ENCODE measurements at places on chromosomes 1 and 21. TPM values are rescaled to one million over a fixed set of nuclear protein-coding genes. Genes with fewer than 3 reads are reported as not detected.

The ADORA1 gene
- 0.87 TPM for total RNA-seq

The PRELP gene
- total RNA-seq: 108 TPM

The TRIM17 gene
- 0.63 TPM for total RNA-seq

The TNFRSF1B gene
- 35.2 TPM for total RNA-seq

The RPE65 gene
- not detected for total RNA-seq

The HSPA13 gene
- 31.5 TPM for total RNA-seq

The CTNNBIP1 gene
- 17.0 TPM for total RNA-seq

GRCh38 chr1:232316864-232317263 lies 313.1 kb downstream of the SIPA1L2 start:
- no peak overlapping the region for H3K27ac ChIP-seq
- H3K4me1 ChIP-seq: no peaks in the 10 kb centered on the region
- H3K4me3 ChIP-seq: no peak overlapping the region
- H3K27me3 ChIP-seq: no peaks in the 10 kb centered on the region
- no peaks in the 10 kb centered on the region for H3K36me3 ChIP-seq
- DNase-seq: no peak

- H3K36me3 ChIP-seq: no peaks in the 10 kb centered on the region
- H3K4me1 ChIP-seq: peaks cover 15% of the 10 kb centered on the region
- H3K4me3 ChIP-seq: no peak overlapping the region
- H3K27ac ChIP-seq: no peak overlapping the region
- DNase-seq: no peak
- H3K27me3 ChIP-seq: no peaks in the 10 kb centered on the region
Measured at GRCh38 chr1:15803380-15803779, 4.1 kb downstream of the UQCRHL start.

GRCh38 chr1:15282810-15283474 lies 35.9 kb downstream of the FHAD1 start:
- no peaks in the 10 kb centered on the region for H3K27me3 ChIP-seq
- no peaks in the 10 kb centered on the region for H3K4me1 ChIP-seq
- no peak overlapping the region for H3K27ac ChIP-seq
- H3K4me3 ChIP-seq: no peak overlapping the region

DNA sequence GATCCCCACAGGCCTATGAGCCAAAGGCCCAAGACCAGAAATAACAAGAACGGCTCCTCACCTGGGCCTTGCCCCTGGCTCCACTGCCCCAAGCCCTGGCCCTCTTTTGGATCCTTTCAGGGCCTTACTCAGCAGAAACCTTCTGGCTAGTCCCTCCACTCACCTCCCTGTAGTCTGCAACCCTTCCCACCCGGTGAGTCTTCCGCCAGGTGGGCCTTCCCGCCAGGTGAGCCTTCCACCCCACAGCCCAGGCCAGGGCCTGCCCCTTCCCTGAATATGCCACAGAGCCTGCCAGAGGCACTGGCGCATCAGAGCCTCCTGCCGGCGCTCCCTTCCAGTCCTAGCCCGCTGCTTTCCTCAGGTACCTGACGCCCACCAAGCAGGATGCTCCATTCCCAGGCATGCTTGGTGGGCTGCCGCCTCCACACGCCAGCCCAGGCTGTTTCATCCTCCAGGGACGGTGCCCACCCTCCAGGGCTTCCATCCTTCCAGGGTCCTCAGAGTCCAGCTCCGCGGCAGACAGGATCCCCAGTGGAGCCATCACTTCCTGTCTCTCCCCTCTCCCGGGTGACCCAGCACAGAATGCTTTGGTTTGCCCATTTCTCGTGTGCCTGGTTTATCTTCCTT lies 20.9 kb downstream of the LHX4 start:
- H3K4me1 ChIP-seq: no peaks in the 10 kb centered on the region
- no peak overlapping the region for H3K4me3 ChIP-seq
- H3K36me3 ChIP-seq: no peaks in the 10 kb centered on the region
- no peak for DNase-seq
- no peaks in the 10 kb centered on the region for H3K27me3 ChIP-seq

DNA sequence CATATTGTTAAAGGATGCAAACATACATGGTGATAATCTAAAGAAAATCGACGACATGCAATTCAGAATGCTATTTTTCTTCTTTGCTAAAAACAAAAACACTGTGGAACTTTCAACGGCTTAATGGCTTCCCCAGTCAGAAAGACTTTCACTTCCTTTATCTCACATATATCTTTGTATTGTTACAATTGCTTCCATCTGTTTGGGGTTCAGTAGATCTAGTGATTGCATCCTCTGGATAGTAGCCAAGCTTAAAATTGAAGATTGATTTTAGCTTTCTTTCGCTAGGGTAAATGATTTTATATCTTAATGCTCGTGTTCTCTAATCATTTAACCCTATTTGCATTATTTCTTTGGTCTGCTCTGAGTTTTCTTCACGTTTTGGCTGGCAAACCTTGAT lies 31.8 kb upstream of the ADAMTS1 start:
- DNase-seq: no peak
- no peaks in the 10 kb centered on the region for H3K36me3 ChIP-seq
- H3K4me1 ChIP-seq: no peaks in the 10 kb centered on the region
- no peak overlapping the region for H3K4me3 ChIP-seq

- H3K36me3 ChIP-seq: peaks cover 36% of the 10 kb centered on the region
- no peaks in the 10 kb centered on the region for H3K27me3 ChIP-seq
- peaks cover 6% of the 10 kb centered on the region for H3K4me1 ChIP-seq
- no peak for DNase-seq
- H3K4me3 ChIP-seq: peak overlapping the region; percentile 73
- H3K27ac ChIP-seq: peak overlapping the region; percentile 88
Measured at GRCh38 chr21:32611471-32611997, 643 bp downstream of the CFAP298 start.

- H3K4me3 ChIP-seq: no peak overlapping the region
- no peak for DNase-seq
- H3K36me3 ChIP-seq: no peaks in the 10 kb centered on the region
- H3K27ac ChIP-seq: no peak overlapping the region
Measured at GRCh38 chr1:42998386-42998785, 39.7 kb upstream of the SLC2A1 start.

- no peak overlapping the region for H3K4me3 ChIP-seq
- H3K36me3 ChIP-seq: no peaks in the 10 kb centered on the region
- no peaks in the 10 kb centered on the region for H3K27me3 ChIP-seq
- peaks cover 4% of the 10 kb centered on the region for H3K4me1 ChIP-seq
- H3K27ac ChIP-seq: no peak overlapping the region
Measured at GRCh38 chr1:167532375-167532774, 14.0 kb upstream of the CD247 start.

GRCh38 chr1:151520359-151520758 lies 9.2 kb downstream of the CGN start:
- H3K27ac ChIP-seq: no peak overlapping the region
- no peaks in the 10 kb centered on the region for H3K36me3 ChIP-seq
- DNase-seq: no peak
- no peaks in the 10 kb centered on the region for H3K27me3 ChIP-seq

GRCh38 chr21:16773206-16773605 lies 739.6 kb upstream of the CXADR start:
- H3K4me3 ChIP-seq: no peak overlapping the region
- DNase-seq: no peak
- H3K27me3 ChIP-seq: no peaks in the 10 kb centered on the region
- H3K4me1 ChIP-seq: no peaks in the 10 kb centered on the region
- no peak overlapping the region for H3K27ac ChIP-seq

- no peak overlapping the region for H3K4me3 ChIP-seq
- H3K4me1 ChIP-seq: no peaks in the 10 kb centered on the region
- DNase-seq: no peak
- no peaks in the 10 kb centered on the region for H3K27me3 ChIP-seq
- H3K27ac ChIP-seq: no peak overlapping the region
- no peaks in the 10 kb centered on the region for H3K36me3 ChIP-seq
Measured at GRCh38 chr1:213649373-213649772, 338.4 kb upstream of the PROX1 start.

GRCh38 chr1:67735206-67735605 lies 50.2 kb downstream of the GADD45A start:
- H3K36me3 ChIP-seq: no peaks in the 10 kb centered on the region
- H3K27ac ChIP-seq: peak overlapping the region; percentile 79
- no peaks in the 10 kb centered on the region for H3K27me3 ChIP-seq

- peaks cover 11% of the 10 kb centered on the region for H3K4me1 ChIP-seq
- no peak for DNase-seq
- H3K4me3 ChIP-seq: no peak overlapping the region
- no peaks in the 10 kb centered on the region for H3K27me3 ChIP-seq
- H3K27ac ChIP-seq: no peak overlapping the region
Measured at GRCh38 chr1:7570311-7570710, 200.8 kb upstream of the VAMP3 start.

DNA sequence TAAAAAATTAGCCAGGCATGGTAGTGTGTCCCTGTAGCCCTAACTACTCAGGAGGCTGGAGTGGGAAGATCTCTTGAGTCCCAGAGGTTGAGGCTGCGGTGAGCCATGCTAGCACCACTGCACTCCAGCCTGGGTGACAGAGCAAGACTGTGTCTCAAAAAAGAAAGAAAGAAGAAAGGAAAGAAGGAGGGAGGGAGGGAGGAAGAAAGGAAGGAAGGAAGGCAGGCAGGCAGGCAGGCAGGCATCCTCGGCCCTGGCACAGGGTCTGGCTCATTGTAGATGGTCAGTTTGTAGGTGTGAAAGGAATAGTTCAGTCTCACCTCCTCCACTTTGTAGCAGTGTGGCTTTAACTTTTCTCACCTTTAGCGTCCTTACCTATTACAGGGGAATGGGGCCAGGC lies 25.0 kb downstream of the NAV1 start:
- H3K4me3 ChIP-seq: no peak overlapping the region
- H3K4me1 ChIP-seq: peaks cover 12% of the 10 kb centered on the region
- H3K27me3 ChIP-seq: no peaks in the 10 kb centered on the region
- no peak for DNase-seq
- H3K36me3 ChIP-seq: no peaks in the 10 kb centered on the region

DNA sequence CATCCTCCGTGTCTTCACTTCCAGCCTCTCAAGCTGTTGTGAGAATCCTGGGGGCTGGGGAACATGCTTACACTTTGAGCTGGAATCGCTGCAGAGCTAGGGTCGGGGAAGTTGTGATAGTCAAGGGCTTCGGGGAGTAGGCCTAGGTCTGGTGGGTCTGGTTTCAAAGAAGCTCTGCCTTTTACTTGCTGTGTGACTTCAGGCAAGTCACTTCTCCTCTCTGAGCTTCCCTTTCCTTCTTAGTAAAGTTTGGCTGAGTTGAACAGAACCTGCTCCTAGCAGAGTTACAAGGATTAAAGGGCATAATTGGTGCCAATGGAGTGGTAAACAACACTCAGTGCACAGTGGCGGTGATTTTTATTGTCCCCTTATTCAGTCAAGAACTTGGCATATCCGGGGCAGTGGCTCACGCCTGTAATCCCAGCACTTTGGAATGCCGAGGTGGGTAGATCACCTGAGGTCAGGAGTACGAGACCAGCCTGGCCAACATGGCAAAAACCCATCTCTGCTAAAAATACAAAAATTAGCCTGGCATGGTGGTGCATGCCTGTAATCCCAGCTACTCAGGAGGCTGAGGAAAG lies 25.7 kb downstream of the ARHGEF19 start:
- H3K27ac ChIP-seq: no peak overlapping the region
- no peaks in the 10 kb centered on the region for H3K36me3 ChIP-seq
- H3K4me3 ChIP-seq: no peak overlapping the region
- H3K27me3 ChIP-seq: no peaks in the 10 kb centered on the region

- no peaks in the 10 kb centered on the region for H3K36me3 ChIP-seq
- peak overlapping the region; percentile 69 for H3K4me3 ChIP-seq
- DNase-seq: no peak
- H3K27ac ChIP-seq: no peak overlapping the region
- no peaks in the 10 kb centered on the region for H3K4me1 ChIP-seq
- no peaks in the 10 kb centered on the region for H3K27me3 ChIP-seq
Measured at GRCh38 chr1:151790940-151791651, 796 bp upstream of the TDRKH start.

DNA sequence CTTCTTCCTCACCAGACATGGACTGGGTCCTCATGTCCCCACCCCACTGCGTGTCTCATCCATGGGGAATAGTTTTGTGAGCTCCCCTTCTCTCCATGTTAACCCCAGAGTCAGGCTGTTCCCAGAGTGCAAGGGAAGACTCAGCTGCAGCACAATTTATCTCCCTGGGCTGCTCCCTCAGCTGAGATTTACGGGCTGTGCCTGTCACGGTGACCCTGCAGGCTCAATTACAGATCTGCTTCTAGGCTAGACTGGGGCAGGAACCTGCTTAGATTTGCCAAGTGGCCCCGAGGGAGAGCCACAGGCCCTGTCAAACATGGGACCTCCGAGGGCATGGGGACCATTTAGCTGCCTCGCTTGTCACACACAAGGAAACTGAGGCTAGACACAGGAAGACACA lies 37.8 kb downstream of the CDCP2 start:
- no peaks in the 10 kb centered on the region for H3K36me3 ChIP-seq
- H3K27me3 ChIP-seq: no peaks in the 10 kb centered on the region
- H3K4me3 ChIP-seq: no peak overlapping the region
- H3K4me1 ChIP-seq: no peaks in the 10 kb centered on the region
- no peak for DNase-seq

DNA sequence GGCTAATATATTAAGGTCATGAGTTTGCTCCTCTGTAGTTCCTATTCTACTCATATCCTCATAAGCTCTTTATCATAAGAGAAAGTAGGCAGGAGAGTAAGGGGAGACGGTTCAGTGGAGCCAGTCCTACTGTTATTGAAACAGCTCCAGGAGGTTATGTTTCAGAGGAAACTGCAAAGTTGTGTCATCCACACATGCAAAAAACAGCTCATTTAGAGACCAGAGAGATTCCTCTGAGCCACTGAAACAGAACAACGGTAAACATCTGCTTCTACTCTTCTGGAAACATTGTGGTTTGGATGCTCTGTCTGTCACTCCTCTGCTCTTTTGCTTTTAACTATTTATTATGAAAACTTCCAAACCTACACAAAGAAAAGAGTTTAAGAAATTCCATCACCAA lies 66.3 kb upstream of the PPP2R5A start:
- no peak overlapping the region for H3K4me3 ChIP-seq
- H3K27me3 ChIP-seq: no peaks in the 10 kb centered on the region
- DNase-seq: no peak
- peaks cover 12% of the 10 kb centered on the region for H3K4me1 ChIP-seq
- H3K36me3 ChIP-seq: no peaks in the 10 kb centered on the region

GRCh38 chr21:18772897-18773296 lies 369.3 kb upstream of the TMPRSS15 start:
- H3K36me3 ChIP-seq: no peaks in the 10 kb centered on the region
- no peak overlapping the region for H3K4me3 ChIP-seq
- H3K4me1 ChIP-seq: no peaks in the 10 kb centered on the region
- DNase-seq: no peak
- no peaks in the 10 kb centered on the region for H3K27me3 ChIP-seq

DNA sequence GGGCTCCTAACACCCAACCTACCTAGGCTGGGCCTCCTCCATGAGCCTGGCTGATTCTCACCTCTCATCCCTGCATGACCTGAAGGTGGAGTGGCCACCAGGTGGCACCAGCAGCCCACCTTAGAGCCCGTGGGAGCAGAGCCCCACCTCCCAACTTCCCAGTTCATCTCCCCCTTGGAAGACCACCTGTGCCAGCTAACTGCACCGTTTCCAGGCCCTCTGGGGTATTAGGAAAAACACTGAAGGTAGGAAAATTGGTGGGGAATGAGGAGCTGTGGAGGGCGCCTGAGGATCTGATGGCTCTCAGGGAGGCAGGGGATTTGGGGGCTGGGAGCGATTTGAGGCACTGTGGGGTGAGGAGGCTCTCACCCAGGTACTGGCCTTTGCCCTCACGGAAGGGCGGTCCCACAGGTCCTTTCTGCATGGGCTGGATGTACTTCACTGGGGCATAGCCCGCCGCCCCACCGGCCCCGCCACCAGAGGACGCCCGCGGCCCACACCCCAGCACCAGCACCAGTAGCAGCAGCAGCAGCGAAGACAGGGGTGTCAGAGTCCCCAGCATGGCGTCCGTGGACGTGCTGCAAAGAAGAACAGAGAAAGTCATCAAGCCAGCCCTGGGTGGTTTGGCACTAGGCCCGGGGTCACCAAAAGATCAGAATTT lies 11.1 kb downstream of the ADPRS start:
- no peak overlapping the region for H3K4me3 ChIP-seq
- peak overlapping the region; percentile 8 for H3K27ac ChIP-seq
- peak; percentile 84 for DNase-seq
- no peaks in the 10 kb centered on the region for H3K27me3 ChIP-seq
- H3K4me1 ChIP-seq: no peaks in the 10 kb centered on the region
- H3K36me3 ChIP-seq: no peaks in the 10 kb centered on the region

All from tibial nerve (tissue), 4 donors.